ENCODE measurements at places on chromosomes 1 and 21.
A peak's percentile ranks its signal among the peaks of the same experiment; 100 is the strongest.

- DNase-seq, result no peak
Observed at GRCh38 chr1:164735315-164736052, 176.5 kb downstream of the PBX1 start.

DNA sequence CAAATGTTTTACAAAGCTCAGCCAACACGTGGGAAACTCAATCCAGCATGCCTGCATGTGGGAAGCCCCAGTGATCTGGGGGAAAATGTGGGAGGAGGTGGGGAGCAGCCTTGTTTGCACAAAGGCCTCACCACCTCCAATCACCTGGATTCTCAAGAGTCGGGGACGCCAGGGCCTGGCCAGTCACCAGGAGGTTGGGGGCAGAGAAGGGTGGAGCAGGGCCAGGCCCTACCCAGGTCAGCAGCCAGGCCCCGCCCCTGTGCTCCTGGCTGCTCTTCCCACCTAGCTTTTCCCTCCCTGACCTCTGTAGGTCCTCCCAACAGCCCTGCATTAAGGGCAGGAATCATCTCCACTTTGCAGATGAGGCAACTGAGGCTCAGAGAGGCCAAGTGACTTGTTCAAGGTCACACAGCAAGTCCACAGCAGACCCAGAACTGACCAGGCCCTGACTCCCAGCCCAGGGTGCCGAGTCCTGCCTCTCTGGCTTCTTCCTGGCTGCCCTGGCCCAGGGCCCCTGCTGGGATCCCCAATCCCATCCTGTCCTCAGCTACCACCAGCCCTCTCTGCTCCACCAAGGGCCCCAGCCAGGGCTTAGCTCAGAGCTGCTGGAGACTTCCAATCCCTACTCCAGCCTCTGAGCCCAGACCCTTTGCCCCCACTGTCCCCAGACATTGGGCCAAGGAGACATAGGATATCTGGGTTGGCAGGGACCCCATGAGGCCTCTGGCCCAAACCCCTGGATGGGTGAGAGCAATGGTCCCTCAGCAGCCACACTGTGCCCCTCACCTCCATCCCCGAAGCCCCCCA lies 508.6 kb downstream of the PTPRU start:
- DNase-seq, result no peak

GRCh38 chr21:15729346-15729673 lies 472 bp upstream of the USP25 start:
- no peak for DNase-seq

DNA sequence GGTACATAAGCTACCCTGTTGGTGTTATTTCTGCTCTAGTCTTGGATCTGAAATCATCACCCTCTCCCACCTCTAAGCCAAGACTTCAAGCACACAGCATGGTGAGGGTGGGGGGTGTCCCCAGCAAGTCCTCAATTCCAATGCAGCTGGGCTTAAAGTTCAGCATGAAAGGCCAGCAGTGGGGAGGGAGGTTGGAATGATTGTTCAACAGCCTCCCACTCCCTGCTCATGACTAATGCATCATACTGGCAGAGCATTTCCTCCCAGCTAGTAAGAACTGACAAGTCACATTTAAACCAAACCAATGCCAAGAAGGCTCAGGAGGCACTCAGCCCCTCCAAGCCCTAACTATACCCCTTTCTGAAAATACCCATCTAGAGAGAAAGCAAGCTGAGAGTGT lies 50.1 kb downstream of the TIAM1 start:
- peak; percentile 52 for DNase-seq

- no peak for DNase-seq
Observed at GRCh38 chr1:224392411-224393249, 36.0 kb downstream of the CNIH4 start.

DNA sequence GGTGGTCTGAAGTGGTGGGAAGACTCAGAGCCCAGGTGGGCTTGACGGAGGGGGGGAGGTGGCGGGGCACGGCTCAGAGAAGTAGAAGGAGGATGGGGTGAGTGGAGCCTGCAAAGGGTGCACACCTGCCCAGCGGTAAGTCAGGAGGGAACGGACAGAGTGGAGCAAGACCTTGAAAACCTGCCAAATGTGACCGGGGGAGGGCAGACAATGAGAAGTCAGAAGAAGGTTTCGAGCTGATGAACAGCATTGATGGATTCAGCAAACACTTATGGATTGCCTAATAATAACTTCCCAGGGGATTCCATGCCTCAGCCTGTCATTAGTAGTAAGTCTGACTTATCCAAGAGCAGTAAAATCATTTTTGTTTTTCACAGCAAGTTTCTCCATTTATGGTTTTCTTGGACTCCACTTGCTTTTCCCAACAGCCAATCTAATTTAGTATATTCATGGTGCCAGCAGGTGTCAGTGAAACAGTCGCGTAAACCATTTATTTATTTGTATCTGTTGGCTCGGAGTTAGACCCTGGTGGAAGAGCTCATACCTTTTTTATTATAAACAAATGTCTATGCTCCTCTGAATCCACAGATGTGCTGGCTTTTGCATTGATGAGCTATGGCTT lies 279.1 kb downstream of the PCP4 start:
- no peak for DNase-seq

- no peak for DNase-seq
Observed at GRCh38 chr1:209620487-209620884, 31.7 kb downstream of the LAMB3 start.

GRCh38 chr1:226730071-226730470 lies 9.0 kb downstream of the ITPKB start:
- no peak for DNase-seq

DNA sequence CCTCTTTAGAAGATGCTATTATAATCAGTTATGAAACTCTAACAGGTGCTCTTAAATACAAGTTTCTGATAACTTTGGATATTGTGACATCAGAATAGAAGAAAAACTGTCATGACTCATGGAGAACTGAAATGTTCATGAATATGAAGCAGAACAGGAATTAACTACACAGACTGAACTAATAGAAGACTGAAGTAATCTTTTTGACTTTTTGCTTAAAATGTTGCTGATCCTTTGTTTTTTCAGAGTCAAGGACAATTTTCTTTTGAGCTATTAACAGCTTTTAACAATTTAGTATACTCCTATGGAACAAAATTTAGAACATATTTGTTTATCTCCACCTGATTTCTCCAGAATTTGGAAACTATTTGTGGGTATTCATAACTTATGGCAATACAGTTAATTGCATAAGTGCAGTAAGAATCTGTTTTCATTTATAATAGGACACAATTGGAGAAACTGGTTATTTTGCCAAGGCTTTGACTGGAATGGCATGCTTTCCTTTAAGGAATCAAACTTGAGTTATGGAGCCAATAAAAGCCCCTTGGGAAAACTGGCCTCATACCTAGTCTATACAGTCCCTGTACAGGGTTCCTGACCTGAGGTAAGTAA lies 18.7 kb upstream of the PLA2G5 start:
- DNase-seq, result no peak

DNA sequence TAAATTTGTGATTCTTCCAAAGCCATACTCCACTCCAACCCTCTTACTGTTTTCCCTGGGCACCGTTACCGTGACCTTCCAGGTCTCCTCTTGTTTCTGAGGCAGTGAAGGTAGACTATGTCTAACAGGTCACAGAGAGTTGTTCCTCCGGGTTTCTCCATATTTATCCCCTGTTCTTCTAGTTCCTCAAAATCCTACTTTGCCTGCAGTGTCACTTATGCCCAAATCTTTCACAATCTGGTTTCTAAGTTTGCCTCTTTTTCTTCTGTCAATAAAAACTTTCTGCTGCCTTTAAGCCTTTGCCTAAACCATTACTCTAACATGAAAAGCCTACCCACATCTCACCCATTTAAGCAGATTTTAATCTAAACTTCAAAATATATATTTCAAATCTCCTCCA lies 87.7 kb downstream of the C4BPA start:
- DNase-seq, result no peak

DNA sequence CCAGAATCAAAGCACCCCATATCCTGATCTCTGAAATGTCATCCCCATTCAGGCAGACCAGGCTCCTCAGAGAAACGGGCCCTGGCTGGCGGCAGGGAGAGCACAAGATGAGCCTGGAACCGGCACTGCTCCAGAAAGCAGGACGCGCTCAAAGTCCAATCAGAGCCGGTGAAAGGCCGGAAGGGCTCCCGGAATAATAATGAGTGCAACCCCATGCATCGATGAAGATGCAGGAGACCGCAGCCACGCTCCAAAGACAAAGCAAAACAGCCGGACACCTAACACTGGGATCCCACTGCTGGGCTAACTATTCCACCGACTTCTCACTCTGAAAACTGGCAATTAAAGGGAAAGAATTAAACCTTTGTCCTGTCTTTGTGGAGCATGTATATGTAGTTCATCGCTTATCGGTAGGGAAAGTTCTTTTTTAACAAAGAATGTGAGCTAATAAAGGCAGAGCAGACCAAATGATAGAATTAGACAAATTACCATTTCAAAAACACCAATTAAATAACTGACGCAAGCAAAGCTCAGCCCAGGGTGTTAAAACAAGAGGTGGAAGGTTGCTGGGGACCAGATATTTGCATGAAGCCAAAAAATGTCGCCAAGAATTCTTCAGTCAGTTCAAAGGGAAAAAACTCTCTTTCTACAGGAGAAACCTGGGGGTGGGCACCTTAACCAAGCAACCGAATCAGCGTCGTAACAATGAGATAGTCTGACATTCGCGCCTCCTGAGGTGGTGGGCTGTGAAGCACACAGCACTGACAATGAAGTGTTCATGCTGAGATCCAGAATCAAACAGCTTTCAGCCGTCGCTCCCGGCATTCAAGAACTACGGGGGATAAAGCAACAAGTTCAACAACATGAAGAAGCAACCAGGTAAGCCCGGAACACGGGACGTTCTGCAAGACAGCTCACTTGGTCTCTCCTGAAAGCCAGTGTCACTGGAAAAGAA lies 95.2 kb downstream of the NPHP4 start:
- no peak for DNase-seq

GRCh38 chr1:32925403-32926162 lies 24.4 kb upstream of the TMEM54 start:
- DNase-seq, result no peak

GRCh38 chr1:151193856-151194255 lies 3.9 kb upstream of the VPS72 start:
- no peak for DNase-seq

DNA sequence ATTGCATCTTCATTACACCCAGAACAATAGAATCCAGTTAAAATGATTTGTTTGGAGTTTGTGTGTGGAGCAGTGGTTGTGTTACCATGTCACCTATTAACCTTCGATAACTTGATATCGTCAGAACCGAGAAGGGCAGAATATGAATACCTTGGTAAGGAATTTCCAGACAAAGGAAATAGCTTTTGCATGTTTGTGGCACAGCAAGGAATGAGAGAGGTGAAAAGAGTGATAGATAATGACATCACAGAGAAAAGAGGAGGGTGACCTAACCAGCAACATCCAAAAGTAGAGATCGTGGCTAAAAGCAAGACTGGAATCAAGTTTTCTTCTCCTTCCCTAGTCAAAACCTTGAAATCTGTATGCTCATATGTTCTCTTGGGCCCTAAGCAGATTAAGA lies 244.6 kb upstream of the NEGR1 start:
- DNase-seq, result no peak

GRCh38 chr1:76950306-76950705 lies 83.0 kb downstream of the ST6GALNAC5 start:
- DNase-seq, result no peak

DNA sequence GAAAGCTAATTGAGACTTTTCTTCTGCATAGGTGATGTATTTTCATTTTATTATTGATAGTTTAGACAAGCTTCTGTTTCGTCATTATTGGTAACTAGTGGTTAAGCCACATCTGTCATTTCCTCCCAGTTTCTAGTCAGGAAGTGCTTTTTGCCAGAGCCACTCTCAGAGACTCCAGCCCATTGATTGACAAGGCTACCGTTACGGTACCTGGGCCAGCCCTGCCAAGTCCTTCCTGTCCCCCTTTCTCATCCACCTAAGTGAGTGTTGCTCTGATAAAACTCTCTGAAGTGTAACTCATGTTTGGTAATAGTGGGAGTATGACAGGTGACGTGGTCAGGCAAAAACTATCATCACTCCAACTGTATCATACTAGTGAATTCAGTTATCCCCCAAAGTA lies 29.6 kb upstream of the AGL start:
- peak; percentile 17 for DNase-seq

DNA sequence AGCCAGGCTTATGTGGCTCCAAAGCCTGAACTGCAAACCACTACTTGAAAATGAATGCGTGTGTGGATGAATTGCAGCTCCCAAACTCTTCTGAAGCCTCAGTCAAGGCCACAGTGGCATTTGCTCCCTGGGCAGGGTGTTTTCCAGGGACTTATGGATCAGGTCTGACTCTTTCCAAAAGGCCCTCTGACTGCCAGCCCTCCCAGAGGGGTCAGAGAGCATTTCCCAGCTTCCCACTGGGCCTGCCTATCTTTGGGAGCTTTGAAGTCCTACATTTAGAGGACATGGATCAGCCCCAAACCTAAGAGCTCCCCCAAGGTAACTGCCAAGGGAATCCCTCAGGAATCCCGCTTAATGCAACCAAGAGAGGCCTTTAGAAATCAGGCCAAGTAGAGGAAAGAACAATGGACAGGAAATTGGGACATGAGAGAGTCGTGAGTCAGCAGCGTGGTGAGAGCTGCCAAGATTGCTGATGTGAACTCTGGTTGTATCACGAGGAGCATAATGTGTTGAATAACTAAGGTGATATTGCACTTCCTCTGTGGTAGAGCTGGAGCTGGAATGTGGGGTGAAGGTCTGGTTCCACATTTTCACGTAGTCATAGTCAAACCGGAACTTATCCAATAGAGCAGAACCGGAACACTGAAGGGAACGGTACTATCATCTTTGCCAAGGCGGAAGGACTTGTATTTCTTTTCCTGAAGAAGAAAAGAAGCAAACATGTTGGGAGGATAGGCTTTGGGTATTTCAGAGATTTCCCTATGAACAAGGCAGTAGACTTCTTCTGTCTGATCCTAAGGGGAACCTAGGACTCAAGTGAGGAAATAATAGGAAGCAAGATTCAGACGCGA lies 99.4 kb upstream of the JUN start:
- no peak for DNase-seq

- no peak for DNase-seq
Observed at GRCh38 chr1:233599542-233600073, 14.3 kb upstream of the KCNK1 start.

- DNase-seq, result no peak
Observed at GRCh38 chr1:12408662-12409061, 178.8 kb downstream of the VPS13D start.

GRCh38 chr1:81921851-81922462 lies 121.2 kb downstream of the ADGRL2 start:
- DNase-seq, result no peak

- DNase-seq, result no peak
Observed at GRCh38 chr1:22177354-22178003, 34.6 kb upstream of the WNT4 start.

DNA sequence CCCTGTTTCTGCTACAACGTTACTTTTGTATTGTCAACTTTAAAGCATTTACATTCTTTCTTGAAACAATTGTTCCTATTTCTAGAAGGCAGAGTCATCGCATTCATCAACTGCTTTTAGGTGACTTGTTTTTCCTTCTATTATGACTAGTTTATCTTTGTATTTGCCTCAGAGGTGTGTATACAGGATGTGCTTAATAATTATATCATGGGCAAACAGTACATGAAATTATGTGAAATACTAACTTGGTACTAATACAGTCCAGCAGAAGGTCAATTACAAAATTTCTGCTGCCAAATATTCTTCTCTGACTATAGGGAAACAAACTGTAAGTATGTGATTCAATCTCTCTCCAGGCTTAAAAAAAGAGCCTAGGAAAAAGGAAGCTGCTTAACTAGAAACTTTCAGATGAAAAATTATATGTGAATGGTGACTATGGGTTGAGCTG lies 101.6 kb downstream of the C4BPA start:
- DNase-seq, result no peak

- DNase-seq, result no peak
Observed at GRCh38 chr1:47906527-47907176, 90.5 kb downstream of the TRABD2B start.

- DNase-seq, result no peak
Observed at GRCh38 chr1:193176788-193177187, 9.6 kb downstream of the B3GALT2 start.
